Uterine smooth muscle cell (primary cell): ENCODE measurements at places on chromosomes 2 and 18. TPM values are rescaled to one million over a fixed set of nuclear protein-coding genes. Genes with fewer than 3 reads are reported as not detected.

Gene FAM110C
- not detected in 2 replicates for total RNA-seq

Gene SERPINB13
- not detected in 2 replicates for total RNA-seq

Gene NYAP2
- total RNA-seq = not detected in 2 replicates

Gene DSG1
- not detected in 2 replicates for total RNA-seq

Gene RASGRP3
- total RNA-seq = 0.62 and 2.9 TPM in 2 replicates

Gene USP14
- 36.1 and 38.6 TPM in 2 replicates for total RNA-seq

Gene GCKR
- 0.12 and 0.22 TPM in 2 replicates for total RNA-seq

Gene SDC1
- total RNA-seq = 99.2 and 117 TPM in 2 replicates

Gene AGXT
- total RNA-seq = under 0.01 TPM in 1 of 2 replicates, not detected in the other

Gene DNAJC27
- total RNA-seq = 6.0 and 7.2 TPM in 2 replicates

Gene EN1
- total RNA-seq = under 0.01 TPM in 1 of 2 replicates, not detected in the other

Gene AAK1
- total RNA-seq = 41.4 and 50.7 TPM in 2 replicates

Gene TCF23
- total RNA-seq = not detected in 2 replicates

Gene EPB41L3
- 8.7 and 16.6 TPM in 2 replicates for total RNA-seq

Gene GKN1
- not detected in 2 replicates for total RNA-seq

Gene SERPINB4
- not detected in 2 replicates for total RNA-seq

Gene CD226
- 0.44 and 0.50 TPM in 2 replicates for total RNA-seq

Gene C18orf32
- 10.9 and 13.7 TPM in 2 replicates for total RNA-seq

Gene ESCO1
- total RNA-seq = 14.8 and 20.2 TPM in 2 replicates

Gene SLC9A2
- not detected in 2 replicates for total RNA-seq

Gene LCT
- total RNA-seq = under 0.01 TPM in 2 replicates

Gene ANKRD53
- total RNA-seq = 0.22 and 0.50 TPM in 2 replicates

Gene DSC2
- total RNA-seq = under 0.01 TPM in 1 of 2 replicates, not detected in the other

Gene DYNAP
- not detected in 2 replicates for total RNA-seq

Gene VWC2L
- under 0.01 TPM in 1 of 2 replicates, not detected in the other for total RNA-seq

Gene DPYSL5
- not detected in 2 replicates for total RNA-seq

Gene GPR45
- total RNA-seq = not detected in 2 replicates

Gene SULT6B1
- not detected in 2 replicates for total RNA-seq

Gene ACOXL
- total RNA-seq = not detected in 2 replicates

Gene LRRTM4
- total RNA-seq = not detected in 2 replicates

Gene LOXL3
- 12.1 and 28.0 TPM in 2 replicates for total RNA-seq

Gene CRYGC
- total RNA-seq = not detected in 2 replicates

Gene IL1A
- 0.12 and 0.22 TPM in 2 replicates for total RNA-seq

Gene GRP
- total RNA-seq = not detected in 2 replicates

Gene LYPD6
- 3.6 and 4.4 TPM in 2 replicates for total RNA-seq

Gene CXCR4
- total RNA-seq = 0.11 and 0.25 TPM in 2 replicates

Gene KCNJ13
- total RNA-seq = not detected in 2 replicates

Gene KIF1A
- total RNA-seq = not detected in 2 replicates

Gene LOXHD1
- not detected in 2 replicates for total RNA-seq

Gene REEP1
- total RNA-seq = 0.11 and 0.12 TPM in 2 replicates

Gene PXDN
- total RNA-seq = 102 and 189 TPM in 2 replicates

Gene IL18R1
- total RNA-seq = 0.12 and 0.33 TPM in 2 replicates

Gene MYO7B
- total RNA-seq = under 0.01 and 0.12 TPM in 2 replicates

Gene GYPC
- 81.0 and 82.4 TPM in 2 replicates for total RNA-seq

Gene MYCN
- total RNA-seq = not detected in 2 replicates

Gene GNAL
- 0.22 and 0.50 TPM in 2 replicates for total RNA-seq

Gene CCBE1
- total RNA-seq = 13.8 and 21.2 TPM in 2 replicates

Gene EFHD1
- total RNA-seq = 0.12 TPM in 1 of 2 replicates, not detected in the other

Gene SKA1
- 9.9 and 24.3 TPM in 2 replicates for total RNA-seq

Gene MFF
- total RNA-seq = 65.3 and 75.4 TPM in 2 replicates

Gene UGT1A6
- not detected in 2 replicates for total RNA-seq

Gene SLC9A4
- not detected in 2 replicates for total RNA-seq

Gene CYP27A1
- total RNA-seq = 12.7 and 25.1 TPM in 2 replicates

Gene LYG1
- 0.22 and 0.50 TPM in 2 replicates for total RNA-seq

Gene VWA3B
- not detected in 2 replicates for total RNA-seq

Gene CDH20
- total RNA-seq = under 0.01 TPM in 1 of 2 replicates, not detected in the other

Gene POTEJ
- total RNA-seq = not detected in 2 replicates

Gene DUSP28
- total RNA-seq = 2.3 and 3.5 TPM in 2 replicates
